ENCODE measurements at places on chromosomes 12 and 14. TPM values are rescaled to one million over a fixed set of nuclear protein-coding genes. Genes with fewer than 3 reads are reported as not detected.

The NID2 gene
- total RNA-seq = 42.4 TPM

The PWP1 gene
- 59.2 TPM for total RNA-seq

The GPR84 gene
- total RNA-seq = 2.9 TPM

The EVL gene
- total RNA-seq = 46.5 TPM

The SLC39A5 gene
- not detected for total RNA-seq

The SLCO1B1 gene
- total RNA-seq = not detected

The TCL1B gene
- 4.1 TPM for total RNA-seq

The FOXM1 gene
- total RNA-seq = 7.5 TPM

The IFNG-AS1 gene
- total RNA-seq = 3.9 TPM

The RNASE7 gene
- 4.1 TPM for total RNA-seq

The SMCO2 gene
- 14.2 TPM for total RNA-seq

The PLEKHH1 gene
- 3.4 TPM for total RNA-seq

The KERA gene
- 3.1 TPM for total RNA-seq

The MSI1 gene
- 0.96 TPM for total RNA-seq

DNA sequence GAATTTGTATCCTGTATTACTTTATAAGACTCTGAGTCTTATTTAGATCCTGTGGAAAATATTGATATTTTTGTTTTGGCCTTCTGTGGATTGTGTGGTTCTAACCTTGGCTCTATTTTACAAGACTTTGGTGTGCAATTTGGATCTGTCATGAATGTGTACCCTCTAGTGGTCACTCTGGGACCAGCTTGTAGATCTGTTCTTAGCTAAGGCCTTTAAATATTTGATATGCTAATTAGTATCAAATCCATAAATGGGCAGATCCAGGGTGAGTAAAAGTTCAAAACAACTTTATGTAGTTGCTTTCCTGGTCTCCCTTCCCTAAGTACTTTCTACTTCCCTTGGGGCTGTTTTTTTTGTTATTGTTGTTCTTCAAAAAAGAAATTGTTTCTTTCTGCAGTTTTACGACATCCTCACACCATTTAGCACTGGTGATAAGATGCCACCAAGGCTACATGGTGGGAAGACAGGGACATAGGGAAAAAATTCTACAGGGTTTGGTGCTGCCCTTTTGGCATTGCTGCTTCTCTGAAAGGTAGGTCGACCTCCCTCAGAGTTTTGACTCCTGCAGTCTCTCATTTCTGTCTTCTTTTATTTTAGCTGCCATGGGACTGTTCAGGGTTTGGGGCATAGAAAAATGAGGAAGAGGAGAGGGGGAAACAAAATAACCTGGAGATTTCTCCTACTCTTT lies 238.5 kb downstream of the GPHN start:
- peak; percentile 16 for DNase-seq

DNA sequence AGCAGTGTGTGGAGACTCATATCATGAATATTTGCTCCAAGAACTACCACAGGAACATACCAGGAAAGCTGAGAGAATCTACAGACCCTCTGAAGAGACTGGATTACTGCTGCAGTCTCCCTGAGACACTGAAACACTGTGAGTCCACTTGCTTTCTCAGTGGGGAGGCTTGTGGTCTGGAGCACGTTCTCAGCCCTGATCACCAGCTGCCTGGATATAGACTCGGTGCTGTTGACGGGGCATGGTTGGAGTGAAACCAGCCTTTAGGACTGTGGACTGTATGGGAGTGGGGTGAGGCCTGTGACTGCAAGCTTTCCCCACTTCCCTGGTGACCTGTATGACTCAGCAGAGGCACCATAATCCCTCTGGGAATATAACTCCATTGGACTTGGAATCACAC lies 525.8 kb upstream of the FBXO33 start:
- DNase-seq = no peak

GRCh38 chr12:32761716-32762115 lies 6.0 kb upstream of the YARS2 start:
- no peak for DNase-seq

GRCh38 chr12:126772171-126772864 lies 1494.7 kb upstream of the TMEM132C start:
- DNase-seq = no peak

DNA sequence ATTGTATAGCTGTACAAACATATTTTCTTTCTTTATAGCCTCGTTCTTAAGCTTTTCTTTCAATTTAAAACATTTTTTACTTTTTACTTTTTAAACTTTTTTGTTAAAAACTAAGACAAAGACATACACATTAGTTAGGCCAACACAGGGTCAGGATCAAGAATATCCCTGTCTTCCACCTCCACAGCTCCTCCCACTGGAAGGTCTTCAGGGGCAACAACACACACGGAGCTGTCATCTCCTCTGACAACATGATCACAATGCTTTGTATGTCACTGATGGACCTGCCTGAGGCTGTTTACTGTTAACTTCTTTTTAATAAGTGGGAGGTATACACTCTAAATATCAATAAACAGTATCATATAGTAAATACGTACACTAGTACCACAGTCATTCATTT lies 191.3 kb downstream of the SYT10 start:
- no peak for DNase-seq

DNA sequence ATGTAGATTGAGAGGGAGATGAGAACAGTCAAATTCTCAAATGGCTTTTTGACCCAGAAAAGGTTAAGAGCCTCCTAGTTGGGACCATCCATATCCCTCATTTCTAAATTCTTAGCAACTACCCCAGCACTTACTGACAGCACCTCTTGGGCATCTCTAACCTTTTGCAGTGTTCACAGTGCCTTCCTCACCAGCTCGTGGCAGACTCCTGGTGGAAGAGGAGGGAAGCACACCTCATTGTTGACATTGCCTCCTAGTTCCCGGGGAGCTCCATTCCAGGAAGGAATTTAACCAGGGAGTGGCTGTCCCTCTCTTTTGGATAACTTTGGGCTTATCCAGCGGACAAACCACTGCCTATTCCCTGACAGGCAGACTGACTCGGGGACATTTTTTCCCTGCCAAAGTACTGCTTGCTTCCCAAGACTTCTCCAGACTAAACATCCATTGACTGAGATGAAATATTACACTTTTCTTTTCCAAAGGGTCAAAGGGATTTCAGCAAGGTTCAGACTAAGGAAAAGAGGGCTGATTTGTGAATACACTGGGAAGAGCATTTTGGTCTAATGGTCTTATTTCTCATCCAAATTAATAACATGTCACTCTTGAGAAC lies 9.0 kb upstream of the OR6J1 start:
- DNase-seq = peak; percentile 70

DNA sequence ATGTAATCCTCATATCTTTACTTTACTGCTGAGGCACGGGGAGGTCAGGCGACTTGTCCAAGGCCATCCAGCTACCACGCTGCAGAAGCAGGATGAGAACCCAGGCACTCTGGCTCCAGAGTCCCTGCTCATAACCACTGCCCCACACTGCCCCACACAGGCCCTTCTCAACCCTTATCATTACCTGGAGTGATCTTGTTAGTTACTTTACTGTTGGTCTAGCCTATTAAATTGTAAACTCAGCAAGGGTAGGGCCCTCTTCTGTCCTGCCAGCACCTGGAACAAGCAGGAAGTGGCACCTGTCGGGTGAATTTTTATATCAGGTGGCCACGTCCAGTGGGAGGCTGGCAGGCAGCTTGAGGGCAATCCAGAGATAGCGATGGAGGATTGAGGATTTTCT lies 12.2 kb downstream of the FAIM2 start:
- DNase-seq = no peak

GRCh38 chr12:23585156-23585781 lies 364.2 kb downstream of the SOX5 start:
- no peak for DNase-seq

- peak; percentile 15 for DNase-seq
Observed at GRCh38 chr14:80388980-80389711, 177.8 kb upstream of the DIO2 start.

- peak; percentile 30 for DNase-seq
Observed at GRCh38 chr14:60485598-60486251, at the start of gene C14orf39. Gene C14orf39 (minus strand): TSS chr14:60486063. CDS start chr14:60485078, 985 bp downstream.

- no peak for DNase-seq
Observed at GRCh38 chr12:51021694-51022093, 4.5 kb downstream of the SLC11A2 start.

DNA sequence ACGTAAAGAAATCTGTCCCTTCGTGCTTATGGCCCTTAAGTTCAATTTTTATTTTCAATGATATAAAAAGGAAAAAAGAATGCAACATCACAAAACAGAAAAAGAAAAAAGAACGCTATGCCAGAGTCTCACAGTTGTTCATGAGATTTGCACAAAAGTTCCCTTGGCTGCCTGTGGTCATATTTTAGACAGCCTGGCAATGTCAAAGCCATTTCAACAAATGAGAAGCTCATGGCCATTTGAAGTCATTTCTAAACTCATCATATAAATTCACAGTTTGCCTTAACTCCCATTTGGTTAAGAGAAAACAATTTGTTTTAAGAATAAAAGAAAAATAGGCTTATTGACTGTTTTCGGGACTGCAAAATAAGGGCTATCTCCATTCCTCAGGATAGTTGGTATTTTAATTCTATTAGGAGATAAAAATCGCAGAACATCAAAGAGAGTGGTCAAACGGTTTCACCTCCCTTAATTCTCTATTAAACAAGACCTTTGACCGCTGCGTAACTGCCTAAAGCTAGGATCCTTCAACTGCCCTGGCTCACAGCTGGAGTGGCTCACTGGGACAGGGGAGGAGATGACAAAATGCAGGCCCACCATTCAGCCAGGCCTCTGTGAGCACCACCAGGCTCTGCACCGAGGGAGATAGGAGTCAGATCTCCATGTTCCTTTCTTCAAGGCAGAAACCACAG lies 119.2 kb upstream of the DAAM1 start:
- peak; percentile 20 for DNase-seq

GRCh38 chr12:26935636-26936378 lies 2.0 kb downstream of the INTS13 start:
- no peak for DNase-seq

DNA sequence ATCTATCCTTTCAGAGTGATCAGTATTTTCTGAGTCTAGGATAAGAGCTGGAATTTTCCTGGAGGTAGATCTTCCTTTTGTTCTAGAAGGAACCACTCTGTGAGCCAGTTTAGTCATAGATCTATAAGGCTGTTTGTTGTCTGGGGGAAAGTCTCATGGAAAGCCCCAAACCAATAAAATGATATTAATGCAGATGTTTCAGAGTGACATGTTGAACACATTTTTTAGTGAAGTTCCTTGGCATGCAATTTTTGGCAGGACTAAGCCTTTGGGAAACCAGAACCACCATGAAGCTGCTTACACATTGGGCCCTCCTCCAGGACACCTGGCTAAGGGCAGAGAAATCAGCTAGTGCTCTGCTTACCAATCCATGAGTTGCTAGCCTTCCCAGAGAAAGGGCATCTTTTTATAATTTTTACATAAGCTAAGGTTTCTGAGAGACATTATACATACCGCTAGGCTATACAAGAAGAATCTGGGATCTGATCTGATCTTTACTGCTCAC lies 101.5 kb upstream of the PCED1B start:
- no peak for DNase-seq

DNA sequence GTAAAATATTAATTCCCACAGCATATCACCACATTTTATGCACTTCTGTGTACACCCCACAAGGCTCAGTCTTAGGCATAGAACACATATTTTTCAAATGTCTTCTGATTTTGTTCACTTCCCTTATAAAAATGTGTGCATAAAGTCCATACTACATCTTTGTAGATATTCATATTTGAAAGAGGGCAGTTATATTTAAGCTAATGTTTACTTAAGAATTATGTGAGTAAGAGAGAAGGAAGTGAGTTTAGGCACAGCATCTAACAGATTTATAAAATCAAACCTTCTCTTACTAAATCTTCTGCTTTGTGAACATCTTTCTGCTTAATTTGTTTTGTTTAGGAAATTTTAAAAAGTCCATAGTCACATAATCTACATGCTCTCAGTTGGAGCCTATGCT lies 648.1 kb downstream of the FSCB start:
- DNase-seq = no peak

DNA sequence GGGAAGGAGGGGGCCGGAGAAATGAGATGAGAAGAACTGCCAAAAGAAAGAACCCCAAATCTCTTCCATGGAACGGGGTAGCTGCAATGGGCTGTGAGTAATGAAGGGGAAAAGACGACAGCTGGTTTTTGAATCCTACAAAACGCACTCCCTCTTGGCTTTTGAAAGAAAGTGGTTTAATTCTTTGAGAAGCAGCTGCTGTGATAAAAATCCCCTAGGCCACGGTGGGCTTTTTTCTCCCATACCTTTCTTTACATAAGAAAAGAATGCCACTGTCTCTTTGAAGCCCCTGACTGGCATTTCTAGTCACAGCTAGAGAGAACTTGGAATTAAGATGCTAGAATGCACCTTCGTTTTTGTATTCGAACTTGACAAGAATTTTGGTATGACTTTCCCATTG lies 486.1 kb downstream of the GLT1D1 start:
- DNase-seq = no peak

DNA sequence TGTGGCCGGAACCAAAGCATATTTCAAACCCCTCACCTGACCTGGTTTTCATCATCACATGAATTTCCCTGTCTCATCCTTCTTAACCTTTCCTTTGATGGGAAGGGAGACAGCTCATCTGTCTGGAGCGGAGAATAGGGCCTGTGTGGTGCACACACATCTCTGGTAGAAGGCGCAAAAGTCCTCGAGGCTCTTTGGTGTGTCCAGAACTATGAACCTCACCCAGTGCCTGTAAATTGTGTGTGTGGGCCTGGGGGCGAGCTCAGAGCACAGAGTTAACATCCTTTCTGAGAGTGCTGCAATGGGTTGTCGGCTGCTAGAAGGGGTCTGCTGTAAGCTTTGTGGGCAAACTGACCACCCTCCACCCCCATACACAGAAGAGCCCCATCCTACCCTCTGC lies 749 bp downstream of the GALNT6 start:
- DNase-seq = no peak

DNA sequence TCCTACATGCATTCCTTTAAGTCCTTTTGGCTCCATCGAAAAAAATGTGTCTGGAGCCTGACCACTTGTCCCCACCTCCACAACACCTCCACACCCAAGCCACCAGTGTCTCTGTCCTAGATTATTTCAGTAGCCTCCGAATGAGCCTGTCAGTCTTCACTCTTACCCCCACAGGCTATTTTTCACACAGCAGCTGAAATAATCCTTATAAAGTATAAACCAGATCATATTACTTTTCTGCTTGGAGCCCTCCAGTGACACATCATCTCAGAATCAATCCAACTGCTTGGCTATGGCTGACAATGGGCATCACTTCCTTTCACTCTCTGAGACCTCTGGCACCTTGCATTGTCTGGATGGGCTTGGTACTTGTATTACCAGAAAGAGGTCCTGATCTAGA lies 44.9 kb downstream of the BBS10 start:
- DNase-seq = no peak

DNA sequence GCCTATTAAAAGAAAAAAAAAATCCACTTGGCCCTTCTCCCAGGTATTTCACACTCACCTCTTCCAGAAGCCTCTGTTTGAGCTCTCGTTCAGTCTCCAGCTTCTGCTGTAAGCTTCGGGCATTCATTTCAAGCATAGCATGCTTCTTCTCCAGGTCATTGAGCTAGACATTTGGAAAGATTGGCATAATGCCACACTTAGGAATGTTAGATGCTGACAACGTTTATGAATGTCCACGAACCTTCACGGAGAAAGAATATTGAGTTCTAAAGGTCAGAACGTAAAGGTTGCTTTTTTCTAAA lies 60.5 kb downstream of the PRKAB1 start:
- no peak for DNase-seq

- no peak for DNase-seq
Observed at GRCh38 chr12:93680006-93680405, 2.8 kb downstream of the CRADD start.

All from umbilical cord (tissue), 2 donors.